Ovary (tissue), 10 donors: ENCODE measurements at places on chromosomes 12 and 14. TPM values are rescaled to one million over a fixed set of nuclear protein-coding genes. Genes with fewer than 3 reads are reported as not detected.

- no peak for DNase-seq
- H3K4me1 ChIP-seq = peaks cover 1% of the 10 kb centered on the region
- H3K27me3 ChIP-seq = no peaks in the 10 kb centered on the region
- H3K27ac ChIP-seq = peak overlapping the region; percentile 100
Observed at GRCh38 chr12:62603811-62604098, 137.1 kb downstream of the MON2 start.

DNA sequence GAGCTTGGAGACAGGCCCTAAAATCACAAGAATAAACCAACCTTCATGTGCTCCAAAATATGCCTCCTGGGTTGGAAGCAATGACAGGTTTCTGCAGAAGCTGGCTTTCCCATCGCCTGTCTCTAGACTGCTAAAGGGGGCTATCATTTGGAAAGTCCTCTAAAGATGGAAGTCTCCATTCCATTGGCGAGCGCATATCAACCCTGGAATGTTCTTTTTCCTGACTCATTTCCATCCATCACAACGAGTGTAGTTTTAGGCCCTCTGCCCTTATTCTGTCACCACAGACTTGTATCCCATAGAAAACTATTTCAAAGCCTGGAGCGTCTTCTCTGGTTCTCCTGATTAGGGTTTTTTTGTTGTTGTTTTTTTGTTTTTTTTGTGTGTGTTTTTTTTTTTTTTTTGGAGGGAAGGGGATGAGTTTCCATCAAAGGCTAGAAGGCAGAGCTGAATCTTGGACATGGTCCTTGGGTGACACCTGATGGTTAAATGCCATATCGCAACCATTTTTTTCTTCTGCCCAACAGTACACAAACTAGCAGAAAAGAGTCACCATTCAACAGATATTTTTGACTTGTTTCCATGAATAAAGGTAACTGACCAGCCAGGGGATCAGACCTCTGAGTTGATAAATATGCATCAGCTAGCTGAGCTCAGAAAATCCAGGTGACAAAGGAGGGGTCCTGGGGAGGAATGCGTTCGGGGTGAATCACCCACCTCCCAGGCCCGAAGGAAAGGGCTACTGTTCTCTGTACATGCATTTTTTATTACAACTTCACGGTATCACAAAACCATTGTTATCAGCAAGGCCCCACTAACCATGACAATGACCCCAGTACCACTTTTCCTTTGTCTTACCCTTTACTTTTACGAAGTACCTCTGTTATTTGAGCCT, 40.5 kb downstream of the KCNA5 start:
- DNase-seq = no peak
- peaks cover 2% of the 10 kb centered on the region for H3K4me1 ChIP-seq

DNA sequence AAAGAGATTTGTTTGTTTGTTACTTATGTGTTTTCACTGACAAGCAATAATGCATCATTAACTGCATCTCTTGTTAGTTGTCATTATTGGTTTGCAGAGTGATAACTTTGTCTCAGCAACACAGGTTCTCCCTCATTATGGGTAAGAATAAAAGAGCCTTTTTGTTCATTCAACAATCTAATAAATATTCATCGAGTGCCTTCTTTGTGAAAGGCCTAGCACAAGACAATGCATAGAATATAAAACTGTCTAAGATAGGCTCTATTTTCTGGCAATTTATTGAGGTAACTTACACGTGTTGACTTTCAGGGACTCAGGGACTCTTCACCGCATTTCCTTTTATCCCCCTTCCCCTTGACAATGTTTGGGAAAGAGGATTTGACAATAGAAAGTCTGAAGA, 95.5 kb upstream of the KRR1 start:
- no peaks in the 10 kb centered on the region for H3K36me3 ChIP-seq
- no peak overlapping the region for H3K4me3 ChIP-seq
- DNase-seq = no peak

DNA sequence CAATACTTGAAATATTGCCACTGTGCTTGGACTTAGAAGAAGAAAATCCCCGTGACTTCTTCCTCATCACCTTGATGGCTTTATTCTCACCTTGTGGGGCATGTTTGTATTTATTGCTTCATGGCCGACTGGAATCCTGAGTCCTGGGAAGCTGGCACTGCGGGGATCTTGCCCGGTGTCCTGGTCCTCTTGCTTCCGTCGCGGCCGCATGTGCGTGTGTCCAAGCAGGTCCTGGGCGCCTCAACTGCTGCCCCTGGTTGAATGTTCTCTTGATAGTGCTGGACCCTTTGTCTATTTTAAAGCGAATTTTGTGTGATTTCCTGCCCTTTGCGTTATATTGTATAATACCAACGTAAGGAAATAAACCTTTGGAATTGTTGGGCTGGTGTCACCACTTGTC, 6.3 kb upstream of the PUS1 start:
- DNase-seq = no peak
- H3K27me3 ChIP-seq = no peaks in the 10 kb centered on the region
- H3K27ac ChIP-seq = no peak overlapping the region
- no peak overlapping the region for H3K4me3 ChIP-seq
- peaks cover 2% of the 10 kb centered on the region for H3K4me1 ChIP-seq

DNA sequence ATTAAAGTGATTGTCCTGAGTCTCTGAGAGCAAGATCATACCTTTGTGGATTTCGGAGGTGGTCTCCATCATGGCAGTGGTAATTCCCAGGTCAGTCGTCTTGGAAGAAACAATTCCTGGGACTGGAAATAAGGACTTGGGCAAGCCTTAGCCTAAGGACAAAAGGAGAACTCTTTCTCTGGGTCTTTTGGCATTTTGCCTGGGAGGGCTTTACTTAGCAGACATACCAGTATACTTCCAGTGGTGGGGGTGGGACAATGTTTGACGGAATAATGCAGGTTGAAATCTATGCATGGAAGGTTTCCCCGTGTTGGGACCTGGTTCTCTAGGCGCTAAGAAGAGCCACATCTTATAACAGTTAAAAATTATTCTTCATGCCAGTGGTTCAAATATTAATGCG, 70.4 kb upstream of the USP44 start:
- peaks cover 1% of the 10 kb centered on the region for H3K4me1 ChIP-seq
- no peak overlapping the region for H3K4me3 ChIP-seq
- H3K36me3 ChIP-seq = no peaks in the 10 kb centered on the region
- no peak overlapping the region for H3K27ac ChIP-seq
- H3K27me3 ChIP-seq = no peaks in the 10 kb centered on the region
- no peak for DNase-seq

TAS2R19 gene
- total RNA-seq = 3.1 TPM

GRCh38 chr14:56159066-56159465, 40.9 kb downstream of the PELI2 start:
- H3K4me3 ChIP-seq = no peak overlapping the region
- no peaks in the 10 kb centered on the region for H3K36me3 ChIP-seq
- H3K27ac ChIP-seq = no peak overlapping the region
- peaks cover 9% of the 10 kb centered on the region for H3K4me1 ChIP-seq
- no peaks in the 10 kb centered on the region for H3K27me3 ChIP-seq
- no peak for DNase-seq

DNA sequence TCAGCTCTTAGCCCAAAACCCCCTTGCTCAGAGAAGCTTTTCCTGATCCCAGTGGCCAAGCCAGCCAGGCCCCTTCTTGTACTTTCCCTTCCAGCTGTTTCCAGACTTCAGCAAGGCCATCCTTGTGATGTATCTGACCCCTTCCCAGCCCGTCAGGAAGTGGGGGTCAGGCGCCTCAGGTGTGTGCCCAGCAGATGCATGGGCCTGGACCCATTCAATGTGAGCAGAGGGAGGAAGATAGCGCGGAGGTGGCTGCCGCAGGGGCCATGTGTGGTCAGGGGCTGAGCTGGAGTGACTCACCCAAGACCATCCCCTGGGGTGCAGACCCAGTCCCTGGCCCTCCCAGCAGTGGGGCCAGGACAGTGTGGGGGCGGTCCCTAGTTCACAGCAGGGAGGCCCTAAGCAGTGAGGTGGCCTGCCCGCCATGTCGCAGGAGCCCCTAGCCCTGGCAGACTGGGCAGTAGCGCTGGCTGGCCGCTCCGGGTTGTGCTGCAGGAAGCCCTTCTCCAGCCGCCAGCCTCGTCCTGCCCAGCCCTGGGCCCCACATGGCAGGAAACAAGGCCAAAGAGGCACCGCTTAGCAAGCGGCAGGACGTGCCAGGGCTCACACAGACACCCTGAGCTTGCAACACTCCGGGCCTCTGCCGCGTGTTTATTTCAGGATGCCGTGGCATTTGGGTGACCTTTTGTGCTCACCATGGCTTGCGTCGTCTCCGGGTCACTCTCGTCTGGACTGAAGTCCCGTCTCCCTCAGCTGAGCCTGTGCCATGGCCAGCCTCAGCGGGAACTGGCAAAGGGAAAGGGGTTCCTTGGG, 12.0 kb downstream of the ADSS1 start:
- H3K36me3 ChIP-seq = no peaks in the 10 kb centered on the region
- H3K27ac ChIP-seq = no peak overlapping the region
- no peaks in the 10 kb centered on the region for H3K4me1 ChIP-seq
- H3K4me3 ChIP-seq = no peak overlapping the region
- H3K27me3 ChIP-seq = no peaks in the 10 kb centered on the region
- peak; percentile 52 for DNase-seq
